ENCODE measurements at places on chromosomes 1 and 21. TPM values are rescaled to one million over a fixed set of nuclear protein-coding genes. Genes with fewer than 3 reads are reported as not detected.

The DMAP1 gene
- total RNA-seq: 11.4 TPM

The CFAP141 gene
- not detected for total RNA-seq

The F5 gene
- not detected for total RNA-seq

The CFAP45 gene
- 0.13 TPM for total RNA-seq

The BCL2L15 gene
- total RNA-seq: 0.13 TPM

The WDR4 gene
- 8.6 TPM for total RNA-seq

The NGF gene
- 0.26 TPM for total RNA-seq

The SPRR1B gene
- total RNA-seq: not detected

The FYB2 gene
- total RNA-seq: under 0.01 TPM

The OR2G6 gene
- not detected for total RNA-seq

The SVBP gene
- 15.7 TPM for total RNA-seq

The FMN2 gene
- total RNA-seq: not detected

The SYPL2 gene
- under 0.01 TPM for total RNA-seq

The AKR7A2 gene
- 49.7 TPM for total RNA-seq

The SYNC gene
- 14.7 TPM for total RNA-seq

The FOXJ3 gene
- total RNA-seq: 18.1 TPM

The RGS7 gene
- 0.13 TPM for total RNA-seq

The C4BPA gene
- total RNA-seq: not detected

The CRYZL1 gene
- total RNA-seq: 23.9 TPM

The RRP1B gene
- total RNA-seq: 25.2 TPM

The VHLL gene
- total RNA-seq: 0.13 TPM

The HFM1 gene
- 0.25 TPM for total RNA-seq

The RPE65 gene
- not detected for total RNA-seq

The SNRNP40 gene
- 117 TPM for total RNA-seq

The KIAA1614 gene
- total RNA-seq: 4.0 TPM
